GM19239 (cell line): ENCODE measurements at places on chromosomes 3 and 15.

DNA sequence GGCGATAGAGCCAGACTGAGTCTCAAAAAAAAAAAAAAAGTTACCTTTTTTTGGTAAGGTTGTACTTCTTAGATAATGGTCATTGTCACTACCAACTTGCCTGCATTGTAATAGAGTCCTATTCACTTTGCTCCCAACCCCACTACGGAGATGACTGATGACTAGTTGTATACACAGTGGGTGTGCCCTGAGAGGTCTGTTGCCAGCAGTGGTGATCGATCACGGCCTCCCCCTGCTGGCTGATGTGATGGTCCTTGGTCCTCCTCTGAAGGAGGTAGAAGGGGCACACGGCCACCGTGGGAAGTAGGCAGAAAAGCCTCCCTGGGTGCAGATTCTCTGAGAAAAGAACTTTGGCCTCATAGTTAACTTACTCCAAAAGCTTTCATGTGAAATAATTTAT is 10.7 kb downstream of the GCNT3 start:
- DNase-seq: peak; percentile 58

DNA sequence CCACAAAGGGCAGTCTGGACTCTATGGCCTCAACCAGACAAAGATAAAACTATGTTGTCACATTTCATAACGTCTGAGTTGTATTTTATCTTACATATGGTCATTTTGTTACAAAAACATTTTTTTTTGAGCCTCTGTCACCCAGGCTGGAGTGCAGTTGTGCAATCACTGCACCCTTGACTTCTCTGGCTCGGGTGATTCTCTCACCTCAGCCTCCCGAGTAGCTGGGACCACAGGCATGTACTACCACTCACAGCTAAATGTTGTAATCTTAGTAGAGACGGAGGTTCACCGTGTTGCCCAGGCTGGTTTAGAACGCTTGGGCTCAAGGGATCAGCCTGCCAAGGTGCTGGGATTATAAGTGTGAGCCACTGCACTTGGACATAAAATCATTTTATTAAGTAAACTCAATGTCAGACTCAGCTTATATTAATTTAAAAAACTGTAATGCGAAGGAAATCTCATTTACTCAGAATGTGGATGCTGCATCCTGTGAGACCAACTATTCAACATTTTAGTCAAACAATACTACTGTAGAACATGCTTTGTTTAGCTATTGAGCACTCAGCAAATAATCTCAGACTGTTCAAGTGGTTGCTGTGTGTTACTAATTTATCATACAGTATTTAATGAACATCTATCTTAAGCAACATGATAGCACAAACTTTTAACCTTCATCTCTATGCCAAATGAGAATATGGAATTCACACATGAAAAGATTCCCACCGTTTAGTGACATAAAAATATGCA is 209.2 kb downstream of the TBL1XR1 start:
- DNase-seq: no peak

DNA sequence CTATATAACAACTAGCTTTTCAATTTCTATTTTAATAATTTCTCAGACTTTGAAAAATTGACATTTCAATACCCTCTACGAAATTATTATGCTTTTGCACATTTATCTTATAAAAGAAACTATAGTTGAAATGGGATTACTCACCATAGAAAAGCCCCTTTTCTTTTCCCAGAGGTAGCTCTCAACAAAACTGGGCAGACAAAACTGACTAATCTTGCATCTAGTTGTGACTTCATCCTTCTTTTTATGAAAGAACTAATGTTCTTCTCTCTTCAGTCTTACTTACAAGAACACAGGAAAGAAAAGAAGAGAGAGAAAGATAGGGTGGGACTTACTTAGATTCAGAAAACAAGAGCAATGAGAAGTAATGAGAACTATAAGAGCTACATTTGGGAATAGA is 61.0 kb downstream of the GPR160 start:
- DNase-seq: no peak

GRCh38 chr3:120451806-120452205 is 1.0 kb upstream of the FSTL1 start:
- DNase-seq: no peak

DNA sequence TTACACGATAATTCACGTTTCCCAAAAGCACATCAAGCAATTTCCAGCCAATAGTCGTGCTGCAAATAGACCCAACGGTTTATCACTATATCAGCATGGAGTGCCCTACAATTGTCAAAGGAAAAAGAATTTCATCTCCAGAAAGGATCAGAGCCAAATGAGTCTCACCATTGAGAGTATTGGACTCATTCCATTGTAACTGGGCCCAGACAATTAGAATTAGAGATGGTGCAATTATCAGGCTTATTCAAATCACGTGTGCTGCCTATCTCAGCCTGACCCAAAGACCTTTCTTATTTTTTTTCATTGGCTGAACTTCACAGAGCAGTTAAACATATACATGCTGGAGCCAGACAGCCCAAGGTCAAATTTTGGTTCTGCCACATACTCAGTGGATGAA is 87.0 kb upstream of the LRTM1 start:
- no peak for DNase-seq

DNA sequence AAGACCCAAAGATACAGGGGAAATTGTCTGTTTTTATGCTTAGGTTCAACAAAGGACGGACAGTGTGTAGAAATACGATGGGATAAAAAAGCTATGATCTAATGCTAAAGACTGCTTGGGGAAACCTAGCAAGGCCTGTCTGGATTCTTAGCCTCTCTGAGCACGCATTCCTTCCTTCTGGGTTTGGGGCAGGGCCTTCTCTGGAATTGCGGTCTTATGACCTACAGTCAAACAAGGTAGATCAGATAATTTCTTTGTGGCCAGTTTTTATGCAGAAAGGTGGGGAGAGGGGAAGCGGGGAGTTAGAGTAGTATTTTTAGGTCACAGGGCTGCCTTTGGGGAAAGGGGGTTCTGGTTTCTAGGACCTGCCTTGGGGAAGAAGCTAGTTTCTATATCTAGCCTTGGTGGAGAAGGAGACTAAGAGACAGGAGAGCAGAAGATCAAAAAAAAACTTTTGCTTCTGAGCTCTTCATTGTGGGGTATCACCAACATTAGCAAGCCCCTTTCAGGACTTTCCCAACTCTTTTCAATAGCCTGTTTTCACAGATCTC is 39.1 kb upstream of the LIPC start:
- no peak for DNase-seq

GRCh38 chr15:52568601-52569585 is at the start of gene ARPP19:
ARPP19 (minus strand) TSS chr15:52569030; CDS start chr15:52568892, 138 bp downstream.
- DNase-seq: peak; percentile 67

DNA sequence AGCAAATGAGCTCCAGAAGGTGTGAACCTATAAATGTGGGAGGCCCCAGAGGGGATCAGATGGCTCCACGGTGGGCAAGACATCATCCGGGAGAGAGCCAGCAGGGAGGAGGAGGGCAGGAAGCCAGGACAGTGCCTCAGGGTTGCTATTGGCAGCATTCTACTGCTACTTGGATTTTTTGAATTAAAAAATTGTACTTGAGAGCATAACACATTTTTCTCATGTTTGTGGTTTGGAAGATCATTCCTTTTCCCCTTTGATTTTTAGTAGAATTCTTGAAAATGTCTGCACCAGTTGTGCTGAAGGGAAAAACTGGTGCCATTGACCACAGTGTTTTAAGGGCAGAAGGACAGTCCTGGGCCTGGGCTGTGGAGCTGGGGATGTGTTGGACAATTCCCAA is 59.2 kb downstream of the LYZL4 start:
- no peak for DNase-seq

DNA sequence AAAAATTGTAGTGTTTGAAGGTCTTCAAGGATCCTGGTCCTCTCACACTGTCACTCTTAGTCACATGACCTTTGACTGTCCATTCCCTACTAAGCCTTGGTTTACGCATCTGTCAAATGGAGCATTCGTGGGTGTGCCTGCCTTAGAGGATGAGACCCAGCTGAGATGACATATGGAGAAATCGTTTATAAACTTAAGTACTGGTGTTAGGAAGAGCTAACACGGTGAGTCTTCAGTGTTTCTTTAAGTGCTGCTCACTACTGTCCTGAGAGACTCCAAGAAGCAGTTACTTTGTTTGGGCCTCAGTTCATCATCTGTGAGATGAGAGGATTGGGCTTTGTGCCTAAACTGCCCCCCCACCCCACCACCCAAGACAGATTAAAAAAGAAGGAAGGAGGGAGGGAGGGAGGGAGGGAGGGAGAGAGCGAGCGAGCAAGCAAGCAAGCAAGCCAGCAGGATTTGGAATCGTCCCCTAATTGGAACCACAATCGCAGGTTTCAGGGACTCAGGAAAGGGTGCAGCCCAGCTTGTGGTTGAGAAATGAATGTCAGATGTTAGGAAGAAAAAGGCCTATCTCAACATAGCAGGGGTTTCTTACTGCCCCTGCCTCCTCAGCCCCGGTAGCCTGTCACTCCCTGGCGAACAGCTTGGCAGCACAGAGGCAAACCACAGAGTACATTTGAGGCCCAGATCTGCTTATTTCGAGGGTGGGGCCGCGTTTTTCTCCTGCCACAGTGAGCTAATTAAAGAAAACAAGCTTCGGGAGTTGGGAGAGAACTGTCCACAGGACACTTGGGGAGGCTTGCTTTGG is 32.7 kb downstream of the SMAD3 start:
- no peak for DNase-seq

DNA sequence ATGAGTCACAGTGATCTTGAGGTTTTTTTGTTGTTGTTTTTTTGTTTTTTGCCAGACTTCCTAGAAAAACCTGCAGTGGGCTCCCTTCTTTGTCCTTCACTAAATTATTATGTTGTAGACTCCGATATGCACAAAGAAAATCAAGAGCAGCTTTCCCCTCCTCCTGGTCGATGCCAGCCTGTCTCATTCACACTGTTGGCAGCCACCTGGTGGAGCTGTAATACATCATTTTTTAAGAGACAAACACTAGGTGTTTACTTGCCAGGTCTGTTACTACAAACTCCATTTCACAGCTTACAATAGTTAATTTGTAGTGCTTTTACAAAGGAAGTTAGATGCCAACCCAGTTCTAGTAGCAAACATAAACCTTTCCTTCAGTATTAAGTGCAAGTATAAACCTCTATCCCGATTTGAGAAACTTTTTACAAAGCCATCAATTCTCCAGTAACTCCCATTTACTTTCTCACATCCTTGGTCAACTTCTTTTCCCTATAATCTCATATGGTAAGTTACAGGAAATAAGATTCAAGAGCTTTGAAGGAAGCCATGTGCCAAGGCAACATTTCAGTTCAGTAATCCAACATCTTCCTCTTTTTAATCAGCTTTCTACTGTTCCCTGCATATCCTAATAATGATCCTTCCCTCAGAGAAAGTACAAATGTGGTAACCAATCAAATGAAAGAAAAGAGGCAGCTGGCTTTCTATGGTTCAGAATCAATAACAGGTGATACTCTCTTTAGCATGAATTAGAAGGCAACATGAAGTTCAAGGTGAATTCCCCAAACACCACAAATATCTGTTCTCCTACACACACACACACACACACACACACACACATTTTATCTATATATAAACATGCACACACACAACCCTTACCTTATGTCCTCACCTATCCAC is 14.0 kb downstream of the AAGAB start:
- no peak for DNase-seq

DNA sequence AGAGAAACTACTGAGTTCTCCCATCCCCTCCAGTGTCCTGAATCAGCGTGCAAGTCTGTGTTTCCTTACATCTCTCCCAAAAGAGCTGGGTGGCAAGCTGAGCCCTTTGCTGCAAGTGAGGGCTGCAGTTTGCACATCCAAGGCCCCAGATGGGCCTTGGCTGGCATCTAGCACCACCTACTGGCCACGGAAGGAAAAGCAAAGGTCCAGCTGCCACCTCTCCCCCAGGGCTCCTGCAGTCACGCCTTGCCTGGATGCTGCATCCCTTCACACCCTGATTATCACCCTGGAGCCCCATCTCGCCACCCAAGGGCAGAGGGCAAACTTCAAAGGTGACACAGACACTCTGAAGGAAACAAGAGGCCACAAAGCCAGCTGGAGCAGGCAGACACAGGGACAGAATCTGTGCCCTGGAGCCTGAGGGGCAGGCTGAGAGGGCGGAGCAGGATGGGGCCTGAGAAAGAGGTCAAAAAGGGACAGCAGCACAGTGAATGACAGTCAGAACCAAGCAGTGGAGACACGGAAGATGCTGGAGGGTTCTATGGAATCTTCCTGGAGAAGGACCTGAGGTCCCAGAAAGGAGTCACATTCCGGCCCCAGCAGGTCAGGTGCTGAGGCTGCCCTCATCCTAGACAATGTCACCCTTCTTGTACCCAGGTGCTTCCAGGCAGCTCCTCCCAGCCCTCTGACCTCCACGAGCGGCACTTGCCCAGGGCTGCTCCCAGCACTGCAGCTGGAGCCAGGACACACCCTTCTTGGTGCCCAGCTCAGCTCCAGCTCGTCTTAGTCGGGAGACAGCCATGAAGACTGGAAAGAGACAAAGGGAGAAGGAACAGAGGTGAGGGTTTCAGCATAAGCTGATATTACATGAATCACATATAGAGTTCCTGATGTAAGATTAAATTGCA is 18.3 kb upstream of the NTRK3 start:
- peak; percentile 74 for DNase-seq

- no peak for DNase-seq
Observed at GRCh38 chr3:170732660-170733245, 137.2 kb downstream of the RPL22L1 start.

DNA sequence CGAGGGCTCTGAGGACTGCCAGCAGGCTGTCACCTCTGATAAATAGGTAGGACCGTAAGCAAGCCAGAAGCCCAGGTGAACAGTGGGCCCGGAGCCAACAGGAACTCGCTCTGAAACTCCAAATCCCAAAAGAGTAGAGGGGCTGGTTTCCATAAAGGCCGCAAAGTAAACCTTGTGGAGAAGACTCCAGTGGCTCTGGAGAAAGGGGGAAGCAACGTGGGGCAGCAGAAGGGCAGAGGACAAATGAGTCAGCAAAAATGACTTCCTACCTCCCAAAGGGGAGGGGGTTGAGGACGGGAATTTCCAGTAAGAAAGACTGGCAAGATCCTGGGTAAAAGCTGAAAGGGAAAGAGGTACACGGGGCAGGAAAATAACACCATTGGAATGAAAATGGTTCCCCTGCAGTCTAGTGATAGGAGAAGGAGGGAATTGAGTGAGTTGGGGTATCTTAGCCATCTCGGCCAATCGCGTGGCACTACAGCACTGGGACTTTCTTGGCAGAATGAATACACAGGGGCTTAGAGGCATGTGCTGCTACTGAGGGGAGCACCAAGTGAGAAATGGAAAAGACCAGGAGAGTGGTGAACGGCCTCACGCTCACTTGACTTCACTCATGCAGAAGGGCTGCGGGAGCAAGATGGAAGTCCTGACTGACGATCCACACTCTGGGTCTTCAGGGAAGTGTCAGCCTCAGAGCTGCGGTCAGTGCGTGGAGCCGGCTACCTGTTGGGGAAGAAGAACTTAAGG is 33.2 kb downstream of the BMF start:
- no peak for DNase-seq

GRCh38 chr15:41907141-41907540 is 13.3 kb upstream of the SPTBN5 start:
- no peak for DNase-seq

- DNase-seq: no peak
Observed at GRCh38 chr15:48796930-48797329, 13.9 kb downstream of the CEP152 start.

GRCh38 chr3:71462586-71462985 is 120.9 kb downstream of the FOXP1 start:
- no peak for DNase-seq
